Activated T-cell treated with anti-CD3 and anti-CD28 coated beads, Interleukin-2, amount 50 U/mL, for 48 hours (primary cell): ENCODE measurements at places on chromosomes 1 and 21.

DNA sequence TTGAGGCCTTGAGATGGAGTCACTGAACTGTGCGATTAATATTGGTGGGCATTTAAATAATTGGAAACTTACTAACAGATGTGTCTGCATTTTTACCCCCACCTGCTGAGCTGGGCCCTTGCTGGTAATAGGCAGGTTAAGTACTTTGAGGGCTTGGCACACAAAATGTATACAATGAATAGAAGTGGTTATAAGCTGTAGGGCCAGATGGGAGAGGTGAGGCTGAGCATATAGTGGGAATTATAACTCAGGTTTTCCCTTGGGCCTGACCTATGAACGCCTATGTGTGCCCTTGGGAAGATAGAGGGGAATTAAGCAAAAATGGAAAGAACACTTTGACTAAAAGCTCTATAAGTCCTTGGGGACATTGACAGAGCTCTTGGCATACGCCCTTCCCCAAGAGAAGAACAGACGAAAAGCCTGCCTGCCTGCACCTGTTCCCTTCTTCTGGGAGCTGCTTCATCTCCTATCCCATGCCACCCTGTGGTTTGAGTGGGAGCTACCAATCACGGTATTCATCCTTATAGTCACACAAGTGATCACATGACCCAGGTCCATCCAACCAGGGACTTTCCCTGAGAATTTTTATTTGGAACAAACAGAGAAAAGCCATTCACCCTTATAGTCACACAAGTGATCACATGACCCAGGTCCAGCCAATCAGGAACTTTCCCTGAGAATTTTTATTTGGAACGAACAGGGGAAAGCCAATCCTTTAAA, 260.7 kb upstream of the CSF3R start:
- no peak for DNase-seq

- no peak for DNase-seq
These were observed 28.0 kb downstream of the ARHGAP29 start for GRCh38 chr1:94209425-94209824.

DNA sequence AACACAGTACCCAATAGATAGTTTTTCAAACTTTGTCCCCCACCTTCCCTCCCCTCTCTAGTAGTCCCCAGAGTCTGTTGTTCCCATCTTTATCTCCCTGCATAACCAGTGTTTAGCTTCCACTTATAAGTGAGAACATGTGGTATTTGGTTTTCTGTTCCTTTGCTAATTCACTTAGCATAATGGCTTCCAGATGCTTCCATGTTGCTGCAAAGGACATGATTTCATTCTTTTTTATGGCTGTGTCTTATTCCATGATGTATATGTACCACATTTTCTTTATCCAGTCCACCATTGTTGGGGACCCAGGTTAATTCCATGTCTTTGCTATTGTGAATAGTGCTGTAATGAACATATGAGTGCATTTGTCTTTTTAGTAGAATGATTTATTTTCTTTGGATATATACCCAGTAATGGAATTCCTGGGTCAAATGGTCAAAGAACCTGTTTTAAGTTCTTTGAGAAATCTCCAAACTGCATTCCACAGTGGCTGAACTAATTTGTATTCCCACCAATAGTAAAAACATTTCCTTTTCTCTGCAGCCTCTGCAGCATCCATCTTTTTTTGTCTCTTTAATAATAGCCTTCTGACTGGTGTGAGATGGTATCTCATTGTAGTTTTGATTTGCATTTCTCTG, 126.0 kb downstream of the AK5 start:
- DNase-seq: no peak

- DNase-seq: no peak
These were observed 87.4 kb upstream of the ERRFI1 start for GRCh38 chr1:8113262-8114220.
